ENCODE measurements at places on chromosomes 3 and 15.

GRCh38 chr3:52794612-52795099, at the start of gene ITIH3:
ITIH3 (plus strand) TSS chr3:52794796; CDS start chr3:52794804, 8 bp downstream.
- no peak for DNase-seq

GRCh38 chr15:85727068-85727467, 67.7 kb downstream of the KLHL25 start:
- DNase-seq, result no peak

DNA sequence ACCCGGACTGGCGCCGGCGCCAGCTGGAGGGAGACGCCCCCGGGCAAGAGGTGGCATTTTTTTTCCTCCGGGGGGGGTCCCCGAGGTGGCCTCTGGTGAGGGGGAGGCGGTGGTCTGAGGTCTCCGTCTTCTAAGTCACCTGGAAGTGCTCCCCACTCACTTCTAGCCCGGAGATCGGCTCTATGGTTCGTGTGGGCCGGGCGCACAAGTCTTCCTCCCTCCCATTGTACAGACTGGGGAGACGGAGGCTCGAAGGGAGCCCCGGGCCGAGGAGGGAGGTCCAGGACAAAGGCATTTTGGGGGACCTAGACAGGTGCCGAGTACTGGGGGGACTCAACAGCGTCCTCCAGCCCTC, 4.4 kb downstream of the GATA2 start:
- DNase-seq, result no peak

DNA sequence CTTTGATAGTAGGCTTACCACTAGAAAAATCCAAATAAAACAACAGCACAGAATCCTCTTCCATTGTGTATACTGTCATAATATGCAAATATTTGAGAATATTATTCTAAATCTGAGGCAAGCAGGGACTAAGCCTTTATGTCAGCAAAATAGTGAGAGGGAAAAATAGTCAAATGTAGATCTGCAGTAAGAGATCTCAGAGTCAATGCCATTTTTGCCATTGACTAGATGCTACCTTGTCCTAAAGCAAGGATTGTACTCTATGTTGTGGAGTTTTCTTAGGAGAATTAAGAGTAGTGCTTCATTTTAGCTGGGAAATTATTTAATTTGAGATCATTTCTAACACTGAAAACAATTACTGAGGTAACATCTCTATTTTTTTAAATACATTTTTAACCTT, 50.2 kb downstream of the IQCH start:
- DNase-seq, result no peak

- no peak for DNase-seq
These were observed 82.9 kb upstream of the THBS1 start for GRCh38 chr15:39497759-39498565.

DNA sequence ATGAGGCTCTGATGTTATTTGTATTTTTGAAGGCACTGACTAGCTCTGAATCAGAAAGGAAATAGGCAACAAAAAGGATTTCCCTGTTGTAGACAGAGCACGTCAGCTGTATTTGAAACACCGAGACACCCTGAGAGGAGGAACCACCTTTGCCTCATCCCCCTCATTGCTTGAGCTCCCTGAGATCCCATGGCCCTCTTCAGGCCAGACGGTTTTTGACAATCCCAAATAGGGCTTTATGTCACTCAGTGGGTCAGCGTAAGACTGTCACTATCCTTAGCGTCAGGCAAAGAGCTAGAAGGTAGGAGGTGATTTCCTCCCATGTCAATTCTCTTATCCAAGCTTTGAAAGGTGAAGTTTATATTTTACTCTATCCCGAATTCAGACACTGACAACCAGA, 254.3 kb downstream of the ZNF621 start:
- DNase-seq, result no peak

GRCh38 chr3:108381529-108382140, 85.3 kb downstream of the HHLA2 start:
- no peak for DNase-seq

DNA sequence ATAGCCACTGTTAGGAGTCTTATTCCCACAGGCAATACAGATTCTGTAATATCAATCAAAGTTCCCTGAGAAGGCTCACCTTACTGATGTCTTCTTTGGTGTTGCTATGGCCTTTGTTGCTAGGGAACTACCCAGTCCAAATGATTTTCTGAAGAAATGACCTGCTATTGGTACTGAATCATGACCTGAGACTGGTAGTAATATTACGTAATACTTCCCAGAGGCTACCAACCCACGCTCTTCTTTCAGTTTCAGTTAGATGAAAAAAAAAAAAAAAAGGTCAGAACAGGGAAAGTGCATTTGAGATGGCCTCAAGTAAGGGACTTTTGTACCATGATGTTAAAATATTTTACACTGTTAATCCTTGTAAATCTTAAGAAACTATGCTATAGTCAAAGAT, 1092.5 kb upstream of the EPHA6 start:
- no peak for DNase-seq
